Activated T-cell treated with anti-CD3 and anti-CD28 coated beads, Interleukin-2, amount 50 U/mL, for 48 hours (primary cell): ENCODE measurements at places on chromosomes 12 and 14.

DNA sequence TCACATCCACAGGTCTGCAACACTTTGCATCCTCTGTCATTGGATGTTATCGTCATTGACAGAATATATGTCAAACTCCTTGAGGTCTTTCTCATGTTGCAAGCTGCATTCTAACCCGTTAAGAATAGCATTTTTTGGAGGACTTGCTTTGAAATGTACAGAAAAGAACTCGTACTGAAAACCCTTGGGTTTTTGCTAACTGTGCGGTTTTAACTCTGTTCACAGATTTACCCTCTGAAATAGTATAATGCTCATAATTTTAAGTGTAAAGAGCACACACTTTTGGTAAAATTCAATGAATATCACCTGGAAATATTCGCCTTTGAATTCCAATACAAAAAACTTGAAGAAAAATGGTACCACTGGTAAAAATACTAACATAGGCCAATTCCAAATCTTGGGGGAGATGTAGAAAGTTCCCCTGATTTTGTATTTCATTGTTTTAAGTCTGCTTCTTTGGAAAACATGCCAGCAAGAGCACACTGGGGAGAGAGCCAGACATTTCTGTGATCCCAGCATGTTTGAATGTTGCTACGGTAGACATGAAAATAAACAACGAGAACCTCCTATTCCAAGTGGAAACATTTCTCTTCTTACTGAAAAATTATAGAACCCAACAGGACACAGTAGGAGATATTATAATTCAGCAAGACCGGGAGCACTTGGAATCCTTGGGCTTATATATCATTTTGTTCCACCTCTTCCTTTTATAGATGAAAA, 446.0 kb downstream of the AEBP2 start:
- DNase-seq = no peak

DNA sequence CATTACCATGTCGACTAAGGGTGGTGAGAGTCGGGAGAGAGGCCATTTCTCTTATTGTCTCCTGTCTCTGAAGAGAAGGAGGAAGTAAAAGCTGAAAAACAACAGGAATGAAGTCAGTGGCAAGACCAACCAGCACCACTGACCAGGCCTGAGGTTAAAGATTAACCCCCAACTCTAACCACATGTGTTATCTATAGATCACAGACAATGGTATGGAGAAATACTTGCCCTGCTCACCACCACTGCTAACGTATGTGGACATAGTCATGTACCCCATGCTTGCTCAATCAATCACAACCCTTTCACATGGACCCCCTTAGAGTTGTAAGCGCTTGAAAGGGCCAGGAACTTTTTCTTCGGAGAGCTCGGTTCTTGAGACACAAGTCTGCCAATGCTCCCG, 690.9 kb upstream of the LMO3 start:
- DNase-seq = no peak

GRCh38 chr12:78210894-78211302, 380.2 kb downstream of the NAV3 start:
- DNase-seq = no peak

DNA sequence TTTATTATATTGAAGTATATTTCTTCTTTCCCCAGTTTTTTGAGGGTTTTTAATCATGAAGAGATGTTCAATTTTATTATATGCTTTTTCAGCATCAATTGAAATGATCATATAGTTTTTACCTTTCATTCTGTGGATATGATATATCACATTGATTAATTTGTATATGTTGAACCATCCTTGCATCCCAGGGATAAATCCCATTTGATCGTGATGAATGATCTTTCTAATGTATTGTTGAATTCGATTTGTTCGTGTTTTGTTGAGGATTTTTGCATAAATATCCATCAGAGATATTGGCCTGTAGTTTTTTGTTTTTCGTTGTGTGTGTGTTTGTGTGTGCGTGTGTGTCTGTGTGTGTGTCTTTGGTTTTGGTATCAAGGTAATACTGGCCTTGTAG, 196.4 kb downstream of the CRADD start:
- no peak for DNase-seq

GRCh38 chr14:101232340-101233020, 328.8 kb upstream of the DIO3 start:
- DNase-seq = no peak

DNA sequence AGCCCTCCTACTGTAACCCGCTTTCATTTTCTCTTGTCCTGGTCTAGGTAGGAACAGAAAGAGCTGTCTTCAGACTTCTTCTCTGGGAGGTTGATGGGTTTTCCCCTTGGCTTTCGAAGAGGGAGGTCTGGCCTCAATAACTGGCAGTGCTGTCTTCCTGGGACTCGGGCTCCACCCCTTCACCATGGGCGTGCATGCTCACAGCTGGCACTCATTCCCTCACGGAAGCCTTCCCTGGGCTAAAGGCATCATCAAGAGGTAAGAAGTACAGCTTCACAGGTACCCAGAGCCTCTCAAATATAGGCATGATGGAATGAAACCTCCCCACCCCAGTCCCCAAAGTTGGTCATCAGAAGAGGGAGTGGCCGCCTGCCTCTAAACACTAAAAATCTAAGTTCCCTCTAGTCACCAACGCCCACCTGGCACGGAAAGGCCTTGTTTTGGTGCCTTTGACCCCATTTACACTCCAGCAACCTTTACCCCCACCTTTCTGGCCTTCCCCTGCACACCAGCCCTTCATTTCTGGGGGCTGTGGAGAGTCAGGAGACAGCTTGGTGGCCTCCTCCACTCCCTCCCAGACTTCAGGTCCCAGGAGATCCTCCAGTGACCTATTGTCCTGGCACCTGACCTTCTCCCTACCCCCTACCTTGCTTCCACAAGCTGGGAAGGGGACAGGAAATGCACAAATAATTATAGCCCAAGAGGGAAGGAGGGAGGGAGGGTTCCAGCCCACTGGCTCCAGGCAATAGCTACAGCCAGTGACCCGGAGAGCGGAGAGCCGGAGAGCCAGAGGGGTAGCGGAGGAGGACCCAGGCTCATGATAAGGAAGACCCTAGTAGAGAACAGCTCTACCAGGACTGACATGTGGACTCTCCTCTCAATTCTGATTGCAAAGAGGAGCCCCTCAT, 2.8 kb downstream of the RAPGEF3 start:
- DNase-seq = peak; percentile 56

DNA sequence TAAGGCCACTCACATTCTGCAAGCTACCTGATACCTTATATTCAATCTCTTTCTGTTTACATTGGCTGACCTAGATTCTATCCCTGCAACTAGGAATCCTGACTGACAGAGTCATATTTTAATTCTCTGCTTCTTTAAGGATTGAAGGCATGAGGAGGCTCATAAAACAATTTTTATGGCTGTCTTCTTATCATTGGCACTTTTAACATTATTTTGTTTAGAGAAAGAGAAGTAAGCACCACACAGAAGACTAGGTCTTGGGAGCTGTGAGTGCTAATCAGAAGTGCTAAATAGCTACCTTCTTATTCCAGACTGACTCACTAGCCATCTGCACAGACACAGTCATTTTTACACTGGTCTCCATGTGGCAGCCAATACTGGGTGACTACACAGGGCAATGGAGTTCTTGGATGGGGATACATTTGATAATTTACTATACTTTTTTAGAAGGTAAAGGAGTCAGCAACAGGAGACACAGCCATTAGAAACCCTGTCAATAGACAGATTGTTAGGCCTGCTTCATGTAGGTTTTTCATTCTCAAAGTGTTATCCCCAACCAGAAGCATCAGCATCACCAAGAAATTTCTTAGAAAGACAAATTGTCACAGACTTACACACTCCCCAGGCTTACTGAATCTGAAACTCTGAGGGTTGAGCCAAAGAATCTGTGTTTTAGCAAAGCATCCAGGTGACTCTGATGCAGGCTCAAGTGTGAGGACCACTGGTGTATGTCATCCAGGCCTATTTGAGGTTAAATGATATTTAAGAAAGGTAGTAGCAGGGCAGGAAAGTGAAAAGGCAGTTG, 214.1 kb downstream of the DUSP6 start:
- peak; percentile 47 for DNase-seq

GRCh38 chr14:87705439-87705896, 287.5 kb downstream of the GALC start:
- no peak for DNase-seq

DNA sequence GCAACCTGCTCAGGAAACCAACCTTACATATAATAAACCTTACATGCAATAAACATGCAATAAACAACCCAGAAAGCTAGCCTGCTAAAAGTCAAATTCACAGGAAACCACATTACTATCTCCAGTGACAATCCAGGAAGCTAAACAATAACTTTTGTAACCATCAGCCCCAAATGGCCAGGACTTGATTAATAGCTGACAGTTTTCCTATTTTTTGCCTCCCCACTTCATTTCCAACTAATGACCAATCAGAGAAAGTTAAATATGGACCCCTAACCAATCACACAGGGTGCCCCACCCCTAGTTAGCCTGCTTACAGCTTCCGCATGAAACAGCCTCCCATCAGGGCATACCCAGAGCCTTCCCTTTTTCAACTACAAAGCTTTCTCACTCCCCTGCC, 152.2 kb upstream of the LMNTD1 start:
- no peak for DNase-seq

DNA sequence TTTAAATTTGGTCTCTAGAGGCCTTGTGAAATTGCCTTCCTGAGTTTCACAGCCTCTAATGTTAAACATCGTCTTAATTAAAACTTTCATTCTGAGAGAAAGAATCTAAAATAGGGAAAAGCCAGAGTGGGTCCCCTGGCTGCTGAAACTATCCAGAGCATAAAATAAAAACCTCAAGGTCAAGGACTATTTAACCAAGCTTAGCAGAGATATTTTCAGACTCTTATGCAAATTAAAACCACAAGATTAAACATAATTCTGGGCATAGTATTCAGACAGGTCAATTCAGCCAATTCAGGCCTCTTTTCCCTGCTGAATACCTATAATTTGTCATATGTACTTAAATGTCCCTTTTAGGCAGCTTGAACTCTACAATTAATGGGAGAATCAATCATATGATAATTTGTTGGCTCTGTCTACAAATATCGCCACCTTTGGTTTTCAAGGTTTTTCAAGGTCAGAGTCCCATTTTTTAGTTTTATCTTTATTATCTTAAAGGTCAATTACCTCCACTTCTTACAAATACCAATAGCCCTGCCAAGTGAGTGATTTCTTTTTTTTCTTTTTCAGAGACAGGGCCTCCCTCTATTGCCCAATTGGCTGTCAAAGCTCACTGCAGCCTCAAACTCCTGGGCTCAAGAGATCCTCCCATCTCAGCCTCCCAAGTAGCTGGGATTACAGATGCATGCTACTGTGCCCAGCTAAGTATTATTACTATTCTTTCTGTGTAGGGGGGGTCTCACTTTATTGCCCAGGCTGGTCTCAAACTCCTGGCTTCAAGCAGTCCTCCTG, 257.1 kb downstream of the PHLDA1 start:
- no peak for DNase-seq

GRCh38 chr12:106091446-106091820, 47.3 kb downstream of the NUAK1 start:
- no peak for DNase-seq

DNA sequence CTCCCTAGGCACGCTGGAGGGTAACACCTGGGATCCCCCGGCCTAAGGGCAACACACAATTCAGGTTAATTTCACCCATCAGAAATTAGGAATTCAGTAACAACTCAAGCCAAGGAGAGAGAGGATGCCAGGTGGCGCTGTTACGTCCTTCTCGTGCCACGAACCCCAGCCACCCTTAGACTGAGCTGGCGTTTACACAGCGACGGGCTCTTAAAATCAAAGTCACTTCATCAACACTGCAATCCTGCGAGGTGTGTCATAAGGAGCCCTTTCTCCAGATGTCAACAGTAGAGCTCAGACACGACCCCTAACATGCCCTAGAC, 110.6 kb upstream of the TMEM132D start:
- DNase-seq = no peak
